NCI-H510A treated with DMSO at 0.1 percent for 48 hours (cell line): ENCODE measurements at places on chromosomes 12 and 14.

- DNase-seq, result peak; percentile 75
These were observed 3.0 kb downstream of the GZMB start for GRCh38 chr14:24630872-24631477.

- DNase-seq, result no peak
These were observed 24.3 kb downstream of the MAPK1IP1L start for GRCh38 chr14:55075628-55076175.

GRCh38 chr12:24244231-24244630, 294.8 kb upstream of the SOX5 start:
- DNase-seq, result no peak

DNA sequence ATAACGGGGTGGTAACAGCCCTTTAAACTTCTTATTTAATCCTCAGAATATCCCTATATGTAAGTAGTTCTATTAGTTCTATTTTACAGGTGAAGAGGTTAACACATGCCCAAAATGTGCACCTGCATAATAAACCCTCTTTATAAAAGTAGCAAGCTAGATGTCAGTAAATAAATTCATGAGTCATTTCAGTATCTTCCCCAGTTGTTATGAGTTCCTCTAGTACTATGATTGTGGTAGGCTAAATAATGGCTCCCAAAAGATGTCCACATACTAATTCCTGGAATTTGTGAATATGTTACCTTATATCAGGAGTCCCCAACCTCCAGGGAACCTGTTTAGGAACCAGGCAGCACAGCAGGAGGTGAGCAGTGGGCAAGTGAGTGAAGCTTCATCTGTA, 106.5 kb downstream of the TMTC3 start:
- no peak for DNase-seq

- no peak for DNase-seq
These were observed 12.3 kb downstream of the NUDT4 start for GRCh38 chr12:93390031-93390430.

DNA sequence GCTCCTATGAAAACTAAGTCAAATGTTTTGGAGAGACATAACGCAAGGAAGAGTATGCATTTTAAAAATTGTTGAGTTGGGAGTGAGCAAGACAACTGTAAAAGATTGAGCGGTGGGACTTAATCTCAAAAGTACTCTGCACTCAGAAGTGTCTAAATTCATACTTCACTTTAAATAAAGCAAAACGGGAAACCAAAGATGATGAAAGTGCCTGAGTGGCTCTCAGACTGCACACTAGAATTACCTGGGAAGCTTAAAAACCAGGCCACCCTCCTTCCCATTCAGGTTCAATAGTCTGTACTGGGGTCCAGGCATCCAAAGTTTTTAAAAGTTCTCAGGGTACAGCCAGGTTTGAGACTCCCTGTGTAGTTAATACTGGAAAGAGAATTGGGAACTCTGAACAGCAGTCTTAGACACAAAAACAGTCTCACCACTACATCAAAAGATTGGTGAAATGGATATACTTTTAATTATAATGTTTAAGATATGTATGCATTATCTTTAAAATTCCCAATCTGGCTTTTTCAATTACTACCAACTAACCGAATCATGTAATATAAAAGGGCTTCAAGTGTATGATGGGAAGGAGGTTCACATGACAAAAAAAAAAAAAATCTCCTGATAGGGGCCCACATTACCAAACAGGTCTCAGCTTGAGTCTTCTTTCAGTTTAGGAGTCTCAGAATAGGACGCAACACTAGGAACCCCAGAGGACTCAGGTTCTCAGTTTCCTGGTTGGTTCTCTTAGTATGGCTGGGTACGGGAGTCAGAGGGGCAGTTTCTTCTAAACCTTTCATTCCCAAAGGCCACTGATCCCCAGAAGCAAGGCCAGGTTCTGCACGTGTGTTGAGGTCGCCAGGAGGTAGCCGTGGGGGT, 1.0 kb downstream of the HOMEZ start:
- DNase-seq, result no peak

GRCh38 chr12:106150555-106150954, 11.8 kb upstream of the NUAK1 start:
- DNase-seq, result no peak

GRCh38 chr14:69683971-69684370, 72.6 kb downstream of the SUSD6 start:
- no peak for DNase-seq

DNA sequence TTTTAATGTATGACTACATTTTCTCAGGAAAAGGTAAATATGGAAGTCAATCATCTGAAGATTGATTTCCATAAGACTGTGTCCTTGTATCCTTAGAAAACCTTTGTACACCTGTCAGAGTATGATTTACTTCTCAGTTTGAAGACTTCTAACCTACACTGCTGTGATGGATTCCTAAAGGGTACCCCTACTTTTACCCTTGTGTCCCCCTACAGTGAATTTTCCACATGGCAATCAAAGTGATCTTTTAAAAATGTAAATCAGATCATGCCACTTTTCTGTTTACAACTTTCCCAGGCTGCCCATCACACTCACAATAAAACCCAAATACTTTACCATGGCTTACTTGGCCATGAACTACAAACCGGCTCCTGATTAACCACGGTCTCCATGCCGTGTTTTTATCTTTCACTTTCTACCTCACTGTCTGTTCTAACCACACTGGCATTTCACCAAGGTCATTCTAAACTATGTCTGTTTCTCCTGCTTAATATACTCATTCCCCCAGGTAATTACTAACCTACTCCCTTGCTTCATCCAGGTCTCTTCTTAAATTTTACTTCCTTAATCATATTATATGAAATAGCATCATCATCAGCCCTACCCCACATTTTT, 8.1 kb downstream of the DNAI7 start:
- DNase-seq, result no peak

GRCh38 chr12:106255952-106256351, 8.1 kb upstream of the CKAP4 start:
- DNase-seq, result no peak

- DNase-seq, result no peak
These were observed 23.8 kb upstream of the MBIP start for GRCh38 chr14:36344211-36344610.
